H1 (cell line): ENCODE measurements at places on chromosomes 7 and 10.

- DNase-seq = no peak
Observed at GRCh38 chr10:77359950-77360520, 277.6 kb downstream of the KCNMA1 start.

GRCh38 chr7:93882468-93882867, 8.1 kb downstream of the TFPI2 start:
- DNase-seq = no peak

GRCh38 chr7:98643236-98643985, 26.3 kb downstream of the NPTX2 start:
- DNase-seq = no peak

DNA sequence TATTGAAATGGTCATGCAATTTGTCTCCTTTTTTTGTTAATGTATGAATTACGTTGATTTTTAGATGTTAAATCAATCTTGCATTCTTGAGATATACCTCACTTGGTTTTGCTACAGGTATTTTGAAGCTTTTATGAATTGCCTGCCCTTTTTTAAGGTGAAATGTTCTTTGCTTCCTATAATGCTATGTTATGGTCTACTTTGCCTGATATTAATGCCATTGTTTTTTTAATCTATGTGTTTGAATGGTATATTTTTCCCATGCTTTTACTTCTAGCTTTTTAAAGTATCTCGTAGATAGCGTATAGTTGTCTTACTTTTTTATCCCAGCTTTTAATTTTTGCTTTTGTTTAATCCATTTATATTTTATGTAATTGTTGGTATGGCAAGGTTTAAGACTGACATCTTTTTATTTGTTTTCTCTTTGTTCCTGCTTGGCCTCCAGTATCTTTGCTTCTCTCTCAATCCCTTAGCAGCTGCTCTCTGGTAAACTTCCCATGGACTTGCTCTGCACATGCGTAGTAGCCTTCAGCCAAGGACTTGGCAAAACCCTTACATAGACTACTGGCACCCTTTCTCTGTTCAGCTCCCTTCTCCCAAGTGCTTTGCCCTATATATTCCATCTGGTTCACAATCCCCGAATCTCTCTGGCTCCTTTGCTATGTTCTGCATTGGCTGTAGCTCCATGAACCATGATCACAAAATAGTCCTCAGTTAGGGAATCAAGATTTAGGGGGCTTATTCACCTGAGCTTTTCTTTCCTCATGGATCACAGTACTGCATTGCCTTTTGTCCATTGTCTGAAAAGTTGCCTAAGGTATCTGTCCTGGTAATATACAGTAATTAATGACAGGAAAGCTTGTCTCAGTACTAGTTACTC, 8.4 kb downstream of the TRIM24 start:
- no peak for DNase-seq

GRCh38 chr7:137935884-137936508, 65.9 kb downstream of the CREB3L2 start:
- no peak for DNase-seq

DNA sequence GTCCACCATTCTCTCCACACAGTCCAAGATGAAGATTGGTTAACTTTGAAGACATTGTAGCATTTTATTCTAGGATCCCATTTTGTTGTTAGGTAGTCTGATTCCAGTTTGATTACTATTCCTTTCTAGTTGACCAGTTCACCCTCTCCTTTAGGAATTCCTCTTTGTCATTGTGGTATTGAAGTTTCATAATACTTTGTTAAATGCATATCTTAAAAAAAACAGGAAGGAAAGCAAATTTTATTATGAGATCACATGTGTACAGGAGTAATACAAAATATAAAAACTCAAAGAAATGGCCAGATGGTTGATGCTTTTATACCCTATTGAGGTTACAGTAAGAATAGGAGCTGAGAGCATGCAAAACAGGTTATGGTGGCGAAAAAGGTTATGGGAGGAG, 15.5 kb upstream of the SEMA3C start:
- DNase-seq = no peak

DNA sequence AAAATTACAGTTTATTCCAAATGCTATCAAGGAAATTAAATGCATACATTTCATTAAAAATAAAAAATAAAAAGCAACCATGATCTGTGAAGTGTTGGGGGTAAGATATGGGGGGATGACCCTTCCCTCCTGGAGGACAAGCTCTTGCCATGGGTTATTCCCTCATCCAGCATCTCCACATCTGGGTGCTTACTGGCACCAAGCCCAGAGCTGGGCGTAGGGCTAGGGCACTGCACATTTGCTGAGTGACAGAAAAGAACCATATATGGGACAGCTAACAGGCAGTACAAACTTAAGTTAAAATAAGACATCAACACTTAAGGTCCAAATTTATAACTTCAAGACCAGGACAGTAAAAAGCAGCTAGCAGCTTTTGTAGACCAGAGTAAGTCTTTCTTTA, 10.2 kb downstream of the CCDC6 start:
- no peak for DNase-seq

DNA sequence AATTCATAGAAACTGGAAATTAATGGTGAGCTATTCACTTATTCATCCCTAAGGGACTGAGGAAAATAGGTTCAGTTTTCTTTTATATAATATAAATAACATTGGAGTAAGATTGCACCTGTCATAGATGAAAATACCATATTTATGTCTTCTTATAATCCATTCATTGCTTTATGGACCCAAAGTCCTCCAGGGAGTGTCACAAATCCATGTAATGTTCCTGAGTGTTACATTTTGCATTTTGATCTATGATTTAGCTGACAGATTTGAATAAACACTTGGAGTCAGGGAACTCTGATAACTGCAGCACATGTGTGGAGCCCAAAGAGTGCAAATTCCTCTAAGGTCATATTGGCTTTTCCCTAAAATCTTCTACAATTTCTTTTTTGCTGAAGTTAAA, 484.3 kb downstream of the MDFIC start:
- DNase-seq = no peak

GRCh38 chr10:113459626-113460280, 93.1 kb upstream of the HABP2 start:
- DNase-seq = no peak
